ENCODE measurements at places on chromosomes 5 and 9.

DNA sequence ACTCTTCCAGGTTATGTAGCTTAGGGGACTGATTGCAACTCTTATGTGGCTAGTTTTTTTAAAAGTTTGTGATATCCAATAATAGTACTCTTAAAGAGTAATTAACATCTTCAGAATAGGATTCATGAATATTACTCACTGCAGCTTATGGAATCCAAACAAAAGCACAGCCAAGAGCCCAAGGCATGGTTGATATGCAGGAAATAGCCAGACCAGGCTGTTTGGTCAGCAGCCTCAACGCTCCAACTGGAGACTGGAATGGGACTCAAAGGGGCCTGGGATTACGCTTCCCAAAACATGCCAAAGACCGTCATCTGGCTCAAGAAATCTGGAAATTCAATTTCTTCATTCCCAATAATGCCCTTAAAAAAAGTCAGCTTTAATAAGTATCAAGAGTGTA lies 268.6 kb downstream of the SEC61B start:
- no peak for DNase-seq

DNA sequence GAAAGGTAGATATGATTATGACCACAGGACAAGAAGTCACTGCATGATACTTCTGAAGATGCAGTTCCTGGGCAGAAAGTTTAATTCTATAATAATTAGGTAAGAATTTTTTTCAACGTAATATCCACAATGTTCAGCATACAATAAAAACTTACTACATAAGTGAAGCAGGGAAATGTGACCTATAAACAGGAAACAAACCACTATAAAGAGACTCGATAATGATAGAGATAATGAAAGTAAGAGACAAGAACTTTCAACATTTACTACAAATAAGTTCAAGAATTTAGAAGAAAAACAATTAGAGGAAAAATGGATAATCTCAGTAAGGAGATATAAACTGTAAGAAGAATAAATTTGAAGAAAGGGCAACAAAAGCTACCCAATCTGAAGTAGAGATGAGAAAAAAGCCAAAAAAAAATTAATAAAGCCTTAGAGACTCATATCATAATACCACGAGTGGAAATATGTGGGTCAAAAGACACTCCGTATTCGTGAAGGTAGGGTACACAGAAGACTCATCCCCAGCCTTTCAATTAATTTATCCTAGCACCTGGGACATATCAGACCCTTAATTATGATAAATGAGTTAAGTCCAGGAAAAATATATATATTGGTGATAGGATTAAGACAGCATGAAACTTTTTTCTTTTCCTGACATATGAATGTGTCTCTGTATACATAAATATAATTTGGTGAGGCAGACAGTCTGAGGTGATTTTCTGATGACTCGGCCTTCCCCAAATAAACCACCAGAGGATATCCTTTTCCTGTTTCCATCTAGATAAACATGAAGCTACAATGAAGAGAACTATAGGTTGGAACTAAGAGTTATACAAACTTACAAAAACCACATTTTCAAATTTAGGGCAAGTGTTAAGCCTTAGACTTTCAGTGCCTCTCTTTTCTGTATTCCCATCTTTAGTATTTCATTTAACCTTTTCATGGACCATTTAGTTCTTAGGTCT lies 120.4 kb downstream of the RAPGEF6 start:
- DNase-seq, result peak; percentile 50

DNA sequence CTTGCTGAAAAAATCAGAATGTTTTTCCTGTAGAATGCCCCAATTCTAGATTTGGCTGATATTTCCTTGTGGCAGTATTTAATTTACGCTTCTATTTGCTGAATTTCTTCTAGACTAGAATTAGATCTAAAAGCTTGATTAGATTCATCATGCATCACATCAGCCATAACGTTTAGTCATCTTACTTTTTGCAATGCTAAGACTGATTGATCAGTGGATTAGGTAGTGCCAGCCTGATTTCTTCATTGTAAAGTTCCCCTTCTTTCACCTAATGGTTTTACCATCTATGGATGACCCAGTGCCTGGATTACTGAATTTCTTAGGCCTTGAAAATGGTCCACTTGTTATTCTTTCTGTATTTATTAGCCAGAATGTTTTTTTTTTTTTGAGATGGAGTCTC lies 83.9 kb downstream of the PBX3 start:
- no peak for DNase-seq

GRCh38 chr9:114225561-114226212 lies 70.3 kb downstream of the COL27A1 start:
- DNase-seq, result no peak

GRCh38 chr5:54270326-54270725 lies 40.0 kb downstream of the ARL15 start:
- no peak for DNase-seq

- no peak for DNase-seq
These were observed 39.8 kb upstream of the ACO1 start for GRCh38 chr9:32344551-32345182.

DNA sequence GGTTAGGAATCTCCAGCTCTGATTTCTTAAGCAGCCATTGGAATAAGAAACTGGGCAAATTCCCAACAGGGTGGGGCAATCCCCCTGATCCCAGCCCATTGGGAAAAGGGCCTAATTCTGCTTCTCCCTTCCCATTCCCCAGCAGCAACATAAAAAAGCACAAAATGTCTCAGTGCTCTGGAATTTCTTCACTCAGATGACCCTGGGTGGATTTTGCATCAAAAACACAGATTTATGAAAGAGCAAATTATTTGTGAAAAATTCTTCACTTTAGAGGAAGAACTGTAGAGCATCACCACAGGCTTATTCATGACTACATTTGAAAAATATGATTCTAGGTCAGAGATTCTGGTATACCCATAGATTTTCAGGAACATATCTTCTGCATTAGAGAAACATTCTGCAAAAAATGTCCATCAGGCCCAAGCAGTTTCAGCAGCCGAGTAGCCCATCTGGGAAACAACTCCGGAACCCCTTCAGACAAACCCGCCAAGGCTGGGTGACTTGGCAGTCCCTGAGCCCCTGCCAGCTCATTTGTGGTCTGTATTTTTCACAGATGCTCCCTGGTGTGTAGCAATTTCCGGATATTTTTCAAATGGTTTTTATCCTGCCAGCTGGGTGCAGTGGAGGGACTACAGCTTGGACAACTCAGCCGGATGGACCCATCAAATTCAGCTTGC lies 102.1 kb upstream of the RANBP3L start:
- DNase-seq, result no peak

DNA sequence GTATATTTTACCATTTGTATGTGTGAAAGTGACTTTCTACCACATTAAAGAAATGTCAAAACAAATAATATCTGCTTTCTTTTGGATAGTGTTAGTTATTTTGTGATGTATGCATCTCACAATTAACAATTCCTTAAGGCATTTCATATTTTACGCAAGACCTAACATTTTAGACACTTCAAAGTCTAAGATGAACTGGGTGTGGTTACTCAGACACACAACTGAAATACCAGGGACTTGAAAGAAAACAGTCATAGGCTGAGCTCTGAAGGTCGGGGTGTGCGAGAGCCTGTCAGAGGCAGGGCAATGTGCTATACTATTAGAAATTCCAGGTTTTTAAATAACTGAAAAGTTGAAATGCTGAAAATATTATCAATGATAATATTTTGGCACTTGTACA lies 44.5 kb upstream of the ZNF622 start:
- no peak for DNase-seq

DNA sequence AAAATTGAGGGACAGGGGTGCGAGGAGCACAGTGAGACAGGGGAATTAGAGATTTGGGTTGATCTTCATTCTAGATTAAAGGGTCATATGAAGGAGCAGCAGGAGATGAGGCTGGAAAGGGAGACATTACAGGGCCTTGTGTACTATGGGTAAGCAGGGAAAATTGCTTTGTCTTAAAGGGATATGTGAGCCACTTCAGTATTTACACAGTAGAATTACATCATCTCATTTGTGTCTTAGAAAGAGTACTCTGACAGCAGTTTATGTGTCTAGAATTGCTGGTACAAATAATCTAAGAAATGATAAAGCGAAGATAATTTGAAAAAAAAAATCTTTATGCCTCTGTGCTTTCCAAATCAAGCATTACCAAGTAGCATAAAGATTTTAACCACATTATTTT lies 287.0 kb upstream of the ARRDC3 start:
- no peak for DNase-seq

- no peak for DNase-seq
These were observed 6.1 kb upstream of the FGF18 start for GRCh38 chr5:171413153-171413910.

DNA sequence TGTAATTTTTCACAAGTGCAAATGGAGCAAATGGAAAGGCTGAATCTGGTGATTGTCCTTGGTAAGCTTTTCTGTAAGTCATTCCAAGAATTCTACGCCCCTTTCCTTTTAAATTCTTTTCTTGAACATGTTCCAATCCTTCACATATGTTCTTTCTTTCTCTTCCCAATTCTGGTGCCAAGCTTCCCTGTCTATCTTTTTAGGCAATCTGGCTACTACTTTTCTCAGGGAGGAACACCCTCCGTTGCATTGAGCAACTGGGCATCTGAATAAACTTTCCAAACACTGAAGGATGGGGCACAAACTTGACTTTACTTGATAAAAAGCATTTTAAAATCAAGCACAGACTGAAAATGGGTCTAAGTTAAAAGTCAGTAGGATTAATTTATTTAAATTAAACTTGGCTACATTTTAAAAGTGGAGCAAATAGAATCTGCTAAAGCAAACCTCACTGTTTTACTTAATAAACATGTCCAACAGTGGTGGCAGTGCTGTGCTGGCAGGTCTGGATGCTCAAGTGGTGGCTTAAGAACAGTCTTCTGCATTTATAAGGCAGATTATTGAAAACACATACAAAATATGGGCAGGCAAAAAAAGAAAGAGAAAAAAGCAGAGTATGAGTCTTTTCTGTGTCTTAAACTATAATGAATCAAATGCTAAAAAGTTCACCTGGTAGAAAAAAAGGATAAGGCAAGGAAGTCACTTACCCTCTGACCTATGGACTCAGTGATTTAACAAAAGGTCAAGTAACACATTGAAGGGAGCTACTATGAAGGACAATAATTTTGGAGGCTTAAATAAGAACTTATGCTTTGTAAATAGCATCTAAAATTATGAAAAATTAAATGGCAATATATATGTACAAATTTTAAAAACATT lies 5.4 kb downstream of the ELL2 start:
- no peak for DNase-seq

- no peak for DNase-seq
These were observed 20.9 kb downstream of the RFK start for GRCh38 chr9:76373173-76373783.

DNA sequence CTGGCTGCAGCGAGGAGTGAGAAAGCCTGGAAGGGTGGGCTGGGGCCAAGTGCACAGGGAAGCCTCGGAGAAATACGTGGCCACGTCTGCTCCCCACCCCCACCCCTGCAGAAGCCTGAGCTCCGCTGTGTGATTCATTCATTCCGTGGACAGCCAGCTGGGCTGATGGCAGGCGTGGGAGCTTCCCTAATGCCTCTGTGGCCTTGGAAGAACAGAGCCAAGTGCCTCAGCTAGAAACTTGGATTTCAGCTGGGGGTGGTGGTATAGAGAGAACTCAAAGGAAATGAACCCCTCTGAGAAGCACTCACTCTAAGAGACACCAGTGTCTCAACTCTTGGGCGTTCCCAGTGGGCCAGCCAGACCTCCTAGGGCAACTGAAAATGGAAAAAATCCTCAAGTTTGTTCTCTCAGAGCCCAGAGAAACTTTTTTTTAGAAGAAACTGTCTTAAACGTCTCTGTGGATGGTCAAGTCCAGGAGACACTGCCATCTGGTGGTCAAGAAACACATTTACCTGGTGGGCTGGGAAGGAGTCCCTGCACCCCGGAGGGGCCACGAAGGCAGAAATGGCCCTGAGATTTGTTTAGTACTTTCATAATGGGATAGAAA lies 18.0 kb downstream of the ATOX1 start:
- DNase-seq, result peak; percentile 57

DNA sequence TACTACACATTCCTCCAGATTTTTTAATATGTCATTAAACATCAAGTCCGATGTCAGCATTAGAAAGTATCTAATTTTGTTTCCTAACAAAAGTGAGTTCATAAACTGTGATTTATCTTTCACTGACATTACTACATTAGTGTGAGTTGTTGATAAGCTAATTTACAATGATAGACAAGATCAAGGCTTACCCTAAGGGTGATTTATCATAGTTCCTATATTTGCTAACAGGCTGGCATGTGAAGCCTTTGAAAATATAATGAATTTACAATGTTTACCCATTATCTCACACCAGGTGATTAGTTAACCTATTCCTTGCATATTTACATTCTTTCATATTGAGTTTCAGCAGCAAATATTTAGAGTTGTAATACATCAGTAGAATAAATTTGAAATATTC lies 1096.9 kb upstream of the NUDT12 start:
- DNase-seq, result no peak

GRCh38 chr5:93635991-93636390 lies 53.0 kb downstream of the NR2F1 start:
- no peak for DNase-seq

- DNase-seq, result no peak
These were observed 16.1 kb downstream of the AP3S1 start for GRCh38 chr5:115857626-115858349.

DNA sequence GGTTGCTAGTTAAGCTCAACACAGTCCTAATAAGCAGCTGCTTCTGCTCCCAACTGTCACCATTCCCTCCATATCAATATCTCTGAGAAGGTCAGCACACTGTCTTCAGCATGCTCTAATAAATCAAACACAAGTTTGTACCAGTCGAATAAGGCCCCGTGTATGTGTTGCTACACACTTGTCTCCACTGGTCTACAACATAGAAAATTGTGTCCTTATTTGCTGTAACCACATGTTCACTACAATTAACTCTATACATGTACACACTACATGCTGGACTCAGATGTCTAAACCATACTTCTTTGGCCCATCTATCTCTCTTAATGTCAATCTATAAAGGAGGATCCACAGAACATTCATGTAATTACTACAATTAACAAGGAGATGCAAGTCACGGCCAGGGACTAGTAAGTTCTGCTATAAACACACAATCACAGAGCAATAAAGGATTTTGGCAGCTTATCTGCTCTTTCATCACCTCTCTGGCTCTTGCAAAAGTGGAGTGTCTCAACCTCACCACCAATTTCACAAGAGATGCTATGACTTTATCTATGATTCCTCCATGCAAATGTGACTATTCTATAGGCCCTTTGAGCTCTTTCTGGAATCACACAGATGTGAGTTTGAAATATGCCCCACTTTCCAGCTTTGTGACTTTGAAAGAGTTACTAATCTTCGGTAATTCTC lies 143.9 kb downstream of the SEMA5A start:
- no peak for DNase-seq

- DNase-seq, result no peak
These were observed 14.3 kb downstream of the SNX30 start for GRCh38 chr9:112764837-112765236.

DNA sequence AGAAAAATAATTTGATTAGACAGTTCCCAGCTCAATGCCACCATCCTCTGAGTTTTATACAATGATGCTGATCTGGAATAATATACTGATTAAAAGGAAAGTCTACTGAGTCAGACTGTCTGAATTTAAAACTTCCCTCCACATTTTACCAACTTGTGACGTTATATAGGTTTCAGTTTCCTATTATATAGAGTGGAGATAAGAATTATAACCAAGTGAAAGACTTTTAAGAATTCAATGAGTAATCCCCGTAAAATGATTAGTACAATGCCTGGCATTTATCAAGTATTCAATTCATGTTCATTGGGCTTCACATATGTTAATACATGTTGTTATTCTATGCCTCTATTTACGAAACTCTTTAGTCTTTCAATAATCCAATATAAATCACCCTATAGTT lies 166.0 kb downstream of the CDH9 start:
- DNase-seq, result no peak

- no peak for DNase-seq
These were observed 161.9 kb downstream of the ZSWIM6 start for GRCh38 chr5:61493973-61494372.

All from naive thymus-derived CD4-positive, alpha-beta T cell (primary cell).